ENCODE measurements at places on chromosomes 7 and 10.
A peak's percentile ranks its signal among the peaks of the same experiment; 100 is the strongest.

- H3K4me3 ChIP-seq, result no peak overlapping the region
- DNase-seq, result no peak
- H3K27ac ChIP-seq, result no peak overlapping the region
- H3K27me3 ChIP-seq, result no peaks in the 10 kb centered on the region
Observed at GRCh38 chr10:126393076-126393475, 4.8 kb upstream of the ADAM12 start.

- no peak overlapping the region for H3K27ac ChIP-seq
- DNase-seq, result no peak
- no peaks in the 10 kb centered on the region for H3K36me3 ChIP-seq
- peaks cover 52% of the 10 kb centered on the region for H3K27me3 ChIP-seq
Observed at GRCh38 chr7:116395141-116395791, 104.3 kb upstream of the CAV2 start.

- no peaks in the 10 kb centered on the region for H3K36me3 ChIP-seq
- DNase-seq, result no peak
- no peaks in the 10 kb centered on the region for H3K27me3 ChIP-seq
- H3K4me3 ChIP-seq, result no peak overlapping the region
- no peaks in the 10 kb centered on the region for H3K4me1 ChIP-seq
Observed at GRCh38 chr7:42189535-42189934, 47.5 kb downstream of the GLI3 start.

DNA sequence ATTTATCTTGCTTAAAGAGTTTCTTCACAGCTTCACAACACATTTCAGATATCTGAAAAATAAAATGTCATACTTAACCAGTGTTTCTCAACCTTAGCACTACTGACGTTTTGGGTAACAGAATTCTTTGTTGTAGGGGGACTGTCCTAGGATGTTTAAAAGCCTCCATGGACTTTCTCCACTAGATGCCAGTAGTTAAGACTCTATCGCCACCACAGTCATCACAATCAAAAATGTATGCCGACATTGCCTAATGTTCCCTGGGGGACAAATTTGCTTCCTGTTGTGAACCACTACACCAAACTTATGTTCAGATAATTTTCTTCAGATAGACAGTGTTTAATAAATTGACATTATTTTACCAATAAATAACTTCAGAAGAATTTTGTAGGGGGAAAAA is 13.4 kb downstream of the NOC3L start:
- no peak for DNase-seq
- peaks cover 43% of the 10 kb centered on the region for H3K36me3 ChIP-seq
- H3K27me3 ChIP-seq, result no peaks in the 10 kb centered on the region
- no peak overlapping the region for H3K27ac ChIP-seq
- H3K4me3 ChIP-seq, result no peak overlapping the region
- H3K4me1 ChIP-seq, result peaks cover 3% of the 10 kb centered on the region

DNA sequence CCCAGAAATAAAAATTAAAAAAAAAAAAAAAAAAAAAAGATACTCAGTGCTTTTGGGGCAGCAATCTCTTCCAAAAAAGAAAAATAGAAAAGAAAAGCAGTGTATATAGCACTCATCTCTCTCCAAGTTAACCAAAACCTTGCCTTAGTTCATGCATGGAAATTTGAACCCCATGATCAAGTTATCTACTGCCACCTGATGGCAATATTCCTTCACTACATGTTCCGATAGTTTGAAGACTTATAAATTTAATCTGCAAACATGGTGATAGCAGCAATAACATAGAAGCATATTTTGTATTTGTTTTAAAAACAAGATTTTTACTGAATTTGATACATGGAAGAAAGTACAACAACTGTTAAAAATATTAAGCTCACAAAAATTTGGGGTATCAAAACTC is 48.6 kb upstream of the SLIT1 start:
- peaks cover 25% of the 10 kb centered on the region for H3K36me3 ChIP-seq
- no peak overlapping the region for H3K27ac ChIP-seq
- no peaks in the 10 kb centered on the region for H3K27me3 ChIP-seq

- peaks cover 18% of the 10 kb centered on the region for H3K27me3 ChIP-seq
- no peaks in the 10 kb centered on the region for H3K4me1 ChIP-seq
- no peak overlapping the region for H3K27ac ChIP-seq
Observed at GRCh38 chr10:124388476-124388822, 30.3 kb downstream of the OAT start.

- H3K36me3 ChIP-seq, result peaks cover 3% of the 10 kb centered on the region
- H3K27me3 ChIP-seq, result no peaks in the 10 kb centered on the region
- H3K4me1 ChIP-seq, result peaks cover 38% of the 10 kb centered on the region
- H3K27ac ChIP-seq, result peak overlapping the region; percentile 53
- no peak for DNase-seq
Observed at GRCh38 chr10:74194545-74194944, 43.5 kb downstream of the ADK start.

DNA sequence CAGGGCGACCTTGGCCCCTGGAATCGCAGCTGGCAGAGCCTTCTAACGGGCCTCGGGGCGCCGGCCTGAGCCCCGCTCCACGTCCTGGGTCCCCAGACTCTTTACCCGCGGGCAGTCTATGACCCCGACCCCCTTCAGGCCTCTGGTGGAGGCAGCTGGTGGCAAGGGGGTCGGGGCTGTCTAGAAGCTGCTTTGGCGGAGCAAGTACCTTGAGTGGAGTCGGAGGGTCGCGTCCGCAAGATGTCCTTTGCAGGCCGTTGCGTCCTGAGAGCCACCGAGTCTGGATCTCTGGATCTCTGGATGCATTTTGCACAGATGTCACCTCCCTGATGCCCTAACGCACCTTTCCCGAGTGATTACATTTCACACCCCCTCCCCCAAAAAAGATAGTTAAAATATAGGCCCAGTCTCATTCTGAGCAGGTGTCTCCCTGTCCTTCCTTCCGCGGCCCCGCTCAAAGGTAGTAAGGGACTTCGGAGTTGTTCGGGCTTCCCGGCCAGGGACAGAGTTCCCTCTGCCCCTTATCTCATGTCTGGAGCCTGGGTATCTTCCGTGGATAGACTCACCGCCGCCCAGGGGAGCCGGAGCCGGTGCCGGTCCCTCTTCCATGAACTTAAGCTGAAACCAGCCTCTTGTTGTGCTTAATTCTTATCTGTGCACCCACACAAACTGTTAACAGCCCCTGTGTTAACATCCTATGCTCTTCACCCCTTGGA is 457 bp downstream of the ACADSB start:
- H3K36me3 ChIP-seq, result peaks cover 14% of the 10 kb centered on the region
- no peak for DNase-seq
- H3K4me1 ChIP-seq, result peaks cover 48% of the 10 kb centered on the region
- peak overlapping the region; percentile 99 for H3K27ac ChIP-seq
- peak overlapping the region; percentile 98 for H3K4me3 ChIP-seq

- H3K36me3 ChIP-seq, result no peaks in the 10 kb centered on the region
- H3K27me3 ChIP-seq, result peaks cover 17% of the 10 kb centered on the region
- H3K4me3 ChIP-seq, result no peak overlapping the region
- DNase-seq, result no peak
Observed at GRCh38 chr7:121339082-121339481, 10.3 kb downstream of the WNT16 start.

Data from central memory CD8-positive, alpha-beta T cell (primary cell).